Suprapubic skin (tissue), 4 donors: ENCODE measurements at places on chromosomes 1 and 21.

DNA sequence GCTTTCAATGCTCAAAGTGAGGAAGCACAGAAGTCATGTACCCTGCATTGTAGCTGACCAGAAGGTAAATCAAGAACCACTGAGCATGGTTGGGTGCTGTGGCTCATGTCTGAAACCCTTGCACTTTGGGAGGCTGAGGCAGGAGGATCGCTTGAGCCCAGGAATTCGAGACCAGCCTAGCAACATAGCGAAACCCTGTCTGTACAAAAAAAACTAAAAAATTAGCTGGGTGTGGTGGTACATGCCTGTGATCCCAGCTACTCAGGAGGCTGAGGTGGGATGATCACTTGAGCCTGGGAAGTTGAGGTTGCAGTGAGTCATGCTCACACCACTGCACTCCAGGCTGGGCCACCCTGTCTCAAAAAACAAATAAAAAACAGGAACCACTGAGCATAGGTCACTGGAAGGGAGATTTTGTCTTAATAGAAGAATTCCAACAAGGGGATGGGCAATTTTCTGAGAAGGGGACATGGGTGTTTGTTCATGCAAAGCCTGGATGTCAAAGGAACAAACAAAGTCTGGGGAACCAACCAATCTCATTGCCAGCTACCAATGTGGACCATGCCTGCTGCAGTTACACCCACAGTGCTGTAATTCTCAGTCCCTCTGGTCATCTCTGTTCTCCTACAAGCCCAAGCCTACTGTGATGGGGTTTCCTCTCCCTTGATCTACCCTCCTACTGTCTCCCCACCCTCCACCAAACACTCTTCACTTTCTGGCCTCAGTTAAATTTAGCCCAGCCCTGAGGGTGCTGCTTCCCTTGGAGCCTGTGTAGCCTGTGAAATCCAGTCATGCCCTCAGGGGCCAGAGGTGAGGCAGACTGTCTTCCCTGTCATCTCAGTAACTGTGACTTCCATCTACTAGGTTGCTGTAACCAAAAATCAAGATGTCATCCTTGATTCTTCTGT lies 47.9 kb downstream of the ELF3 start:
- DNase-seq = no peak

- no peak for DNase-seq
Measured at GRCh38 chr1:156677616-156678596, 699 bp upstream of the NES start.

DNA sequence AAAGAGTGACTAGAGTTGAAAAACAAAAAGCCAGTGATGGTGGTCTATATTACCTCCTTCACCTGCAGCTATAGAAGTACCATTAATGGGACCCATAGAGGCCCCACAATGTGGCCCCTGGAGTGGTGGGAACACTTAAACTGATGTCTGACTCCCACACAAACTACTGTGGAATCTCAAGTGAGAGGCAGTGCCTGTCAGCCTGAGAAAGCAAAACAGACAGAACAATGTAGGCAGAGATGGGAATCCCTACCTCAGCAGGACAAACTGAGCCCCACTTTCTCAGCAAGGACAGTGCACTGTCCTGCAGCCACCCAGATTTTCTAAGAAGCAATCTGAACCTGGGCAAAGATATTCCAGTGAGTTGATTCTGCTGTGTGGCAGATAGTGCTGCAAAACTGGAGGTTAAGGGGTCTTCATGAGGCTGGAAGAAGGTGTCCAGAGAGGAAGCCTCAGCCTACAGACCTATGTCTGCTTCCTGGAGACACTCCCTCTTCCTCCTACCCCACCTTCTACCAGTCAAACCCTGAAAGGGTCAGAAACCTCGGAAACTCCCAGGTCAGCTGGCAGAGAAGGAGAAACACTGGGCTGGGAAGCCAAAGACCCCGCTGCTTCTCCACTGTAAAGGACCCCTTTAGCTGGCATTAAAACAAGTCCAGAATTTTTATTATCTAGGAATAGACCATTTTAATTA lies 228.7 kb downstream of the C1orf94 start:
- no peak for DNase-seq

DNA sequence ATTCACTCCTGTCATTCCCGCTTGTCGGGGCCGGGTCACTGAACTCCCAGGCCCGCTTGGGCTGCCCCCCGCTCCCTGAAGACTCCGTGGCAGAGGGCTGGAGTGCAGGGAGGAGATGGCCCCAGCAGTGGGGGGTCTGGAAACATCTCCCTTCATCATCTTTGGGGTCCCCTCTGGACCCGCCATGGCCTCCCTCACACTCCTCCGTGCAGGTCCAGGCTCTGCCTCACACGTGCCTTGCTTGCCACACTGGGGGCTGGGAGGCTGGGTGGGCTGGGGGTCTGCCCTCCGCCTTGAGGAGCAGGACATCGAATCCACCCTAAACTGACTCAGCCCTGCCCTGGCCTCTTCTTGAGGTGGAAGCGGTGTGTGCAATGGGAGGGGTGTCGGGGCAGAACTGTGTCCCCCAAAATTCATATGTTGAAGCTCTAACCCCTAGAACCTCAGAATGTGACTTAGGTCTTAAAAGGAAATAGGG lies 35.2 kb downstream of the POFUT2 start:
- no peak for DNase-seq

- DNase-seq = no peak
Measured at GRCh38 chr21:44539991-44540666, at the start of gene KRTAP10-1. KRTAP10-1 (minus strand) TSS chr21:44540195; CDS start chr21:44540150, 45 bp downstream.

- DNase-seq = no peak
Measured at GRCh38 chr1:29062157-29062942, 61.4 kb downstream of the TMEM200B start.

GRCh38 chr1:18882486-18882885 lies 19.9 kb downstream of the ALDH4A1 start:
- no peak for DNase-seq

DNA sequence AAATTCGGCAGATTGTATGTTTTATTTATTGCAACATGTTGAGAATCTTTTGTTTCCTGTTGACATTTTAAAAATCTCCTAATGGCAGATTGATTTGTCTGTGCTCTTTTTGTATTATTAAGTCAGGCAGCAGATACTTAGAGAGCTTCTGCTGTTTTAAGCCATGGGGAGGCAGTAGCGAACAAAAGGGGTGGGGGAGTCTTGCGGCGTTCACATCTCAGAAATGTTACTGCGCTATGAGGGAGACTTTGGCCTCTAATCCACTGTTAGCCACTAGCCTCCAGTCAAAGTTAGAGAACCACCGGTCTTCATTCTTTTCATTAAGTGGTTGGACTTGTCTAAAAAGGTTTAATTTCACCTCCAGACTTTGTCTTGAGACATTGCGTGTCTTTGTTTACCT lies 93.6 kb downstream of the DYRK1A start:
- no peak for DNase-seq

DNA sequence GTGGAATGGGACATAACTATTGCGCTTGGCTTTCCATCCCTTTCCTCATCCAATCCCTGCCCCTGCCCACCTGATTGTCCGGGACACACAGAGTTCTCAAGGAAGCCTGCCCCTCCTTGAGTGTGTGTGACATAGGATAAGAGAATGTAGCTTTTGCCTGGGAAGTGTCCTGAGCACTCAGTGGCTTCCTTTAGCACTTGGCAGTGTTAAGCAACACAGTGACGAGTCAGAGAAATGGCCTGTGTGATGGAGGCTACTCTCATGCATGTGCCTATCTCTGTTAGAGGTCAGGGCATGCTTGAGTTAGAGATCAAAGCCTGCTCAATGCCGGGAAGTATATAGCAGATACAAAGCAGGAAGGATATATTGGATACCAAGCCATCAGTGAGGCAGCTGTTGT lies 289.5 kb downstream of the SIPA1L2 start:
- no peak for DNase-seq

DNA sequence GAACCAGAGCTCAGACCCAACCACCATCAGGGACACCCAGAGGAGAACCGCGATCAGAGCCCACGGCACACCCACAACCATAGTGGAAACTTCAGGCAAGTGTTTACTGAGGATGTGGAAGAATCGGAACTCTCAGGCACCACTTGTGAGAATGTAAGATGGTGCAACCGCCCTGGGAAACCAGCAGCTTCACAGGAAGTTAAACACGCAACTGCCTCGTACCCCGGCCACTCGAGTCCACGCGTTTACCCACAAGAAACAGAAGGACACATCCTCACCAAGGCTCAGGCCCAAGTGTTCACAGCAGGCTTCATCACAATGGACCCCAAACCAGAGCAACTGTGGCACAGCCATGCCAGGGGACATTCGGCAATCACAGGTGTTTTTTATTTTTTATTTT lies 51.4 kb upstream of the COL6A2 start:
- DNase-seq = no peak

DNA sequence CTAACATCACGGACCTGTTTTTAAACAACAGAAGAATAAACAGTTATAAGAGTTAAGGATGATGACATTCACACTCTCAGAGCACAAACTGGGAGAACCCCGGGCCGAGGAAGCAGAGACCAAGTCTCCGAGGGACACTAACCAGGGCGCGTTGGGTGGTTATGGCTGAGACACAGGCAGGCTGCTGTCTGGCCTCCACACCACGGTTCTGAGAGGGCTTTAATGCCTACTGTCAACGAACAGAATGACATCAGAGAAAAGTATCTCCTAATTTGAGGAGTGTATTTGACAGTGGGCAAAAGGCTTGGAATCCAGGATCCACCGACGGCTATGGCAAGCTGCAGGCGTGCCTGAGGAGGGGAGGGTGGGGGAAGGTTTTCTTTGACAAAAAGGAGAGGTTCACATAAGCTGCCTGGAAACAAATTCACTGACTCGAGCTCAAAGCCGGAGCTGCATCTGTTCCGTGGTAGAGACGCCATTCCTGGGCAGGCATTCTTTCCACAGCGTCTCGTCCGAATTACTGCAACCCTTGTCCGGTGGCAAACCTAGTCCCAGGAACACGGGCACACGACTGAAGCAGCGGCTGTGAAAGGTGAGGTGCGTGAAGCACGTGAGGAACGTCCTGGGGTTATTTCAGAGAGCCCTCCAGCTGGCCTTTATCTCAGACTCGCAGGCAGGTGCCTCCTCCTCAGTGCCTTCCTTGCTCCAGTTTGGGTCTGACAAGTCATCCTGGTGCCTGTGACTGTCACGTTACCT lies 9.4 kb downstream of the POFUT2 start:
- peak; percentile 50 for DNase-seq

DNA sequence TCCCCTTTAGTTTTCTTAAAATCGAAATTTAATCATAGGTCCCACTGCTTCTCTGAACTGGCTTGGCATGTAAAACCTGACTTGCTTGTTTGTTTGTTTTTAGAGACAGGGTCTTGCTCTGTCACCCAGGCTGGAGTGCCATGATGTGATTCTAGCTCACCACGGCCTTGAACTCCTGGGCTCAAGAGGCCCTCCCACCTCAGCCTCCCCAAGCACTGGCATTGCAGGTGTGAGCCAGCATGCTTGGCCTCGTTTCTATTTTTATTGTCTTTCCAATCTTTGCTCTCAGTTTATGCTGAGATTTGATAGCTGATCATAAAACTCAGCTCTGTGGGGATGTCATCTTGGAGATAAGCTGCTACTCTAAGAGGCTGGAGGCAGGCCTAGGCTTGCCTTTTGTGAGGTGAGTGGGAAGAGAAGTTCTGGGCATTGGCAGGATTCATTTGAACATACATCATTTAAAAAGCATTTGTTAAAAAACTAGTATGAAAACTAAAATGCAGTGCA lies 51.5 kb upstream of the GCLM start:
- DNase-seq = no peak

- DNase-seq = no peak
Measured at GRCh38 chr1:172482044-172482443, 38.2 kb upstream of the PIGC start.

DNA sequence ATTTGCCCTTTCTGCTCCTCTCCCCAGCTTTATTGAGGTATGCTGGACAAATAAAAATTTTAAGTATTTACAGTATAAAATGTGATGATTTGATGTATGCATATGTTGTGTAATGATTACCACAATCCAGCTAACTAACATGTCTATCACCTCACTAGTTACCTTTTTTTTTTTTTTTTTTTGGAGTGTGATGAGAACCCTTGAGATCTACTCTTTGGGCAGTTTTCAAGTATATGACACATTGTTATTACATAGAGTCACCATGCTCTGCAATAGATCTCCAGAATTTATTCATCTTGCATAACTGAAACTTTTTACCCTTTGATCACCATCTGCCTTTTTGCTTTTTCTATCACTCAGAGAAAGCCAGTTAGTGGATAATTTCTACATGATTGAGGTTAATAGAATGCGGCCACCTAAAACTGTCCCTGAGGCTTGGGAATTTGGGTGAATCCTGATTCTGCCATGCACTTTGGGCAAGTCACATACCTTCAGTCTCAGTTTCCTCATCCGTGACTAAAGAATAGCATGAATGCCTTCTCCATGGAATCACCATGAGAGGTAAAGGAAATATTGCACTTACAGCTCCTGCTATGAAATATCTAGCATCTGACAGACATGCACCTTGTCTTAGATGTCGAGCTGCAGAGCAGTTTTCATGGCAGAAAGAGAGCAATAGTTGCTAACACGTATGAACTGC lies 295.2 kb downstream of the DISC1 start:
- DNase-seq = no peak

- no peak for DNase-seq
Measured at GRCh38 chr1:48848035-48848434, 71.3 kb upstream of the BEND5 start.

GRCh38 chr21:34889320-34889675 lies 159.8 kb downstream of the RUNX1 start:
- DNase-seq = no peak

DNA sequence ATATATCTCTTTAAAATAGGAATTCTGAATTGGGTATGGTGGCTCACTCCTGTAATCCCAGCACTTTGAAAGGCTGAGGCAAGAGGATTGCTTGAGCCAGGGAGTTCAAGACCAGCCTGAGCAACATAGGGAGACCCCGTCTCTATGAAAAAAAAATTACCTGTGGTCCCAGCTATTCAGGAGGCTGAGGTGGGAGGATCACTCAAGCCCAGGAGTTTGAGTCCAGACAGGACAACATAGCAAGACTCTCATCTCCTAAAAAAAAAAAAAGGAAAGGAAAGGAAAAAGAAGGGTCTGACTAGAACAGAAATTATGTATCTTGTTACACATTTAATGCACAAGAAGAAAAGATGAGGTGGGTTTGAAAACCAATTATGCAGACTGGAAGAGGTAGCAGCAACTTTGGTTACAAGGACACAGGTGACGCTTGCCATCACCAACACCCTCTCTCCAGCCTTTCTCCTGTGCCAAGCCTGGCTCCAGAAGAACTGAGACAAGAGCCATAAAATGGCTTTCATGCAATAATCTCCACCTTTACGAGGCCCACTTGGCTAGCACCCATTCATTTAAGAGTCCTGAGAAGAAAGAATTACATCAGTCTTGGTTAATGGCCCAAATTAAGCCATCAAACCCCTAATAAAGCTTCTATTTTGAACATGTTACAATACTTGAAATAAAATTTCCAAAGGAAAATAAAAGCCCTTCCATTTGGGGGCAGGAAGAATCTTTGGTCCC lies 4.8 kb upstream of the SELENBP1 start:
- no peak for DNase-seq
